ENCODE measurements at places on chromosomes 1 and 21.

DNA sequence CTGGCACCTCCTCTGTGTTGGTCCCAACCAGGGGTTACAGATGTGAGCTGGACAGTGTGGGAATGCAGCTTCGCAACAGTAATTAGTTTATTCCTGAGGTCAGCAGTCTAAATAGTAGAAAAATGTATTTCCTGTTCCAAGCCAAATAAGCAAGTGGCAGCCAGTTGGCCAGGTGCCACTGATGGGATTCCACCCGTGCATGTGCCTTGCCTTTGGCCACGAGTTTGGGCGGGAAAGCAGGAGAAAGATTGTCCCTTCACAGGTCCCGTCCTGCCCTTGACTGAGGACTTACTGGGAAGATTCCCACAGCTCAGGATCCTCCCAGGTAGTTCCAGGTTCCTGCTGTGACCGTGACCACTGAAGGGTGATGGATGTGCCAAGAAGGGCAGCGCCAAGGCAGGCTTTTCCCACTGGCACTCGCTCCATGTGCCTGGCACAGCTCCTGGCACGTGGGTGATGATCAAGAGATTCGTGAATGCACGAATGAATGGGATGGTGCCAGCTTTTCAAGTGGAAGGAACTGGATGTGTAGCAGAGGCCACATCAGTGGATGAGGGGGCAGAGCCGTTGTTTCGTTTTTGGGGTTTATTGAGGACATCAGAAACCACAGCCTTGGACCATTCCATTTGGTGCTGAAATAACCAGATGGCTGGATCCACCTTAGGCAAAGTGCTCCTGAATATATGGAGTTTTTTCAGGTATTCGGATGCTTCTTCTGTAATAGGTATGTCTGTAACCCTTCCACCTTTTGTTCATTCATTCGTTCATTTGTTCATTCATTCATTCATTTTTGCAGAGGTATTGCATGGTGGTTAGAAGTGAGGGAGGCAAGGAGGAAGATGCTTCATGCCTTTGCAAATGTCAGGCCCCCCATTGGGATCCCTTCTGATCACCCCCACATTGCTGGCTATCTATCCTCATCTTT lies 62.4 kb upstream of the WNT4 start:
- DNase-seq, result no peak

GRCh38 chr1:178573330-178573729 lies 60.4 kb downstream of the TEX35 start:
- no peak for DNase-seq

GRCh38 chr1:3904006-3904842 lies 4.2 kb upstream of the C1orf174 start:
- no peak for DNase-seq

DNA sequence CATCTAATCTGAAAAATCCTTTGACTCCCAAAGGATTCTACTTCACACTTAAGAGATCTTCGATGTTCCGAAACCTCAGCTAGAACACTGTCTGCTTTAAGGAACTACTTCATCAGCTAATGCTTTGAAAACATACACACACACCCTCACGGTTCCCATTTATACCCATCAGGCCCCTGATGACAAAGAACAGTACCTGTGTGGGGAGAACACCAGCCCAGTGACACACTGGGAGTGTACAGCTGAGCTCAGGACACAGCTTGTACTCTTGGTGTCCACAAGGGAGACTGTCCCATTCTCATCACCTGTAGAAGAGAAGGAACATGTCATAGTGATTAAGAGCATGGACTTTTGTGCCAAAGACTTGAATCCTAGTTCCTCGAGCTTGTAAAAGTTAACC lies 6.6 kb downstream of the WDR77 start:
- DNase-seq, result no peak

DNA sequence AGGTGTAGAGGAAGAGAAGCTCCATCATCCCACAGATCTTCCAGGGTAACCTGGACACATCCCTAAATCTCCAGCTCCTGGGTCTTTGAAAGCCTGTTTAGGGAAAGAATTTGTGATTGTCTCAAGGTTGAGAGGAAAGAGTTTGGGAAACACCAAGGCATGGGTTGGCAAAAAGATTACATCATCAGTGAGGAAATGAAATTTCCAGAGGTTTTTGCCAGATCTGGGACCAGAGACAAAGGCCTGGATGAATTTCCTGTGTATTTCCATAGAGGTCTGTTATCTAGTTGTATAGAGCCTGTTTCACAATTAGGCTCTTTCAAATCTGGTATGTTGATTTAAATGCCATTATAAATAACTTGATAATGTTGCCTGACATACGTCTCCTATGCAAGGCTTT lies 82.3 kb downstream of the GPR89B start:
- DNase-seq, result no peak

- no peak for DNase-seq
Measured at GRCh38 chr1:100699744-100700143, 19.8 kb upstream of the VCAM1 start.

DNA sequence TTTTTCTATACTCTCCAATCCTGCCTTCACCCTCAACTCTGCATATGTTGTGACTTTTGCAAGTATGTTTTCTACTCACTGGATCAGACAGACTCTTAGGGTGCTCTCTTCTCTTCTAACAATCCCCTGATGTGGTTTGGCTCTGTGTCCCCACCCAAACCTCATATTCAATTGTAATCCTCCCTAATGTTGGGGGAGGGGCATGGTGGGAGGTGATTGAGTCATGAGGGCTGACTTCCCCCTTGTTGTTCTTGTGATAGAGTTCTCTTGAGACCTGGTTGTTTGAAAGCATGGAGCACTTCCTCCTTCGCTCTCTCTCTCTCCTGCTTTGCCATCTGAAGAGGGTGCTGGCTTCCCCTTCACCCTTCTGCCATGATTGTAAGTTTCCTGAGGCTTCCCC lies 148.9 kb upstream of the IGSF21 start:
- no peak for DNase-seq

GRCh38 chr1:204574865-204575163 lies 58.6 kb downstream of the MDM4 start:
- DNase-seq, result no peak

GRCh38 chr21:44965251-44966022 lies 25.6 kb downstream of the SLX9 start:
- no peak for DNase-seq

DNA sequence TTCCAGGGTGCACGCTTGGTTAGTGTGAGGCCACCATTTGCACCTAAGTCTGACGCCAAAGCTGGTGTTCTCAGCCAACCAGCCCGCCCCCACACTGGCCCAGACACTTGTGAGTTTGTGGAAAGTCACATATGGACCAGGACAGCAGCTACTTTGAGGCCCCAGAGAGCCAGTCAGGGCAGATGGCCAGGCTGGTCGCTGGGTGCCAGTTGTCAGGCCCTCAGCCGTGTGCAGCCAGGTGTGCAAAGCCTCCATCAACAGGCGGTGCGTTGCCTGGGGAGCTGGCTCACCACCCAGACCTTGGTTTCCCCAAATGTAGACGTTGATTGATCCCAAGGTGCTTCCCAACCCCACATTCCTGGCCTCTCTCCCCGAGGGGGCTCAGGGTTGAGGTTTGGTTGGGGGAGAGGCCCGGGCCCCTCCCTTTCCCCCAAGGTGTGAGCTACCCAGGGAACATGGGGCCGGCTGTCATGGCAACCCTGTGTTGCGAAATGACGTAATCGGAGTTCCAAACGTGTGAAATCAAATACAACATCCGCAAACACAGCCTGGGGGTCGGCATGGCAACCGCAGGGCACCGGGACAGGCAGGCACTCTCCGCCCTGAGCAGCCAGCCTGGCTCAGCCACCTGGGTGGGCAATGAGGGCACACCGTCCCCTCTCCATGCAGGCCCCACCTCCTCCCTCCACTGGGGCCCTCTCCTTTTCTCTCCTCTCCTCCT lies 42.2 kb upstream of the WNT4 start:
- DNase-seq, result no peak

GRCh38 chr1:23966973-23967493 lies 7.4 kb downstream of the PNRC2 start:
- DNase-seq, result no peak

DNA sequence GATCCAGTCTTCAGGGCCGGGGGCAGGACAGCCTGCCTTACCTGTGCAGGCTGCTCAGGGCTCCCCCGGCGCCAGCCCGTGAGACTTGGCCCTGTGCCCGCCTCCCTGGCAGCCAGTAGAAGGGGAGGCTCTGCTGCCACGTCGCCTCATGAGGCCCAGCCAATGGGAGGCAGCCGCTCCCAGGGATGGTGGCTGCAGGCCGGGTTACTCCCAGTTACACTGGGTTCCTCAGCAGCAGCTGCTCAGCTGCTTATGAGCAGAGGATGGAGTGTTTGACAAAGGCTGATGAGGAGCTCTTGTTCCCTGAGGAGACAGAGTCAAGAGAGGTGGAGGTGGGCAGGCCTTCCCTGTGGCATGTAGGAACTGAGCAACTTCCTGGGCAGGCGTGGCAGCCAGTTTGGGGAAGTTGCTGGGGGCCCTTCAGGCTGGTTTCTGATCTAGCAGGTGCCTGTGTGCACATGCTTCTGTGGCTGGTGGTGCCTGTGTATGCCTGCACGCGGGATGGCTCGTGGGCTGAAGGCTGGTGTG lies 5.5 kb downstream of the MFSD2A start:
- no peak for DNase-seq

DNA sequence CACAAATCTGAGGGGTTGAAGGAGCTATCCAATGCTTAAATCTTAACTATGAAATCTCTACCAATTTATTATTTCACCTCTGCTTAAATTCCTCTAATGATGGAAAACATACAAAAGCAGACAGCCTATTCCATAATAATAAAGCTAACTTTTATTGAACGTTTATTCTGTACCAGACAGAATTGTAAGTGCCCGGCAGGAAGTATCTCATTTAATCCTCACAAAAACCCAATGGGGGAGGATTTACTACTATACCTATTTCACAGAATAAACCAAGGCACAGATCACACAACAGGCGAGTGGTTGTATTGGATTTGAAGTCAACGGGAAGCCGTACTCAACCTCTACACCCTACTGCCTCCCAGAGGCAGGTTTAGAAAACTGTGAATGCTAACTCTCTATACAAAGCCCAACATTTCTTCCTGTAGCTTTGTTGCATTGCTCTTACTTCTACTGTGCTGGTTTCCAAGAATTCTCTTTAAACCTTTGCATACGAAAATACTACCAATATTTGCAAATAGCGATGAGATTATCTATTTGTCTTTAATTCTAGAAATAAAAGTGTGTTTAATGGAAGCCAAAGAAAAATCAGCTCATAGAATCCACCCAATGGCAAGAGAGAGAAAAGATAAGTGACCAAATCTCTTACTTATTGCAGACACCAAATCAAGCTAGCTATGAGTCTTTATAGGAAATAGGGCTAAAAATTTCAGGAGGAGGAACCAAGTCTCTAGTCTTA lies 33.5 kb upstream of the C1orf53 start:
- DNase-seq, result no peak

GRCh38 chr1:151825204-151825603 lies 6.4 kb downstream of the RORC start:
- DNase-seq, result no peak
